ENCODE measurements at places on chromosomes 12 and 14. TPM values are rescaled to one million over a fixed set of nuclear protein-coding genes. Genes with fewer than 3 reads are reported as not detected.

The PYGL gene
- total RNA-seq = 39.7 TPM

The ABCC9 gene
- 73.5 TPM for total RNA-seq

The HOXC10 gene
- total RNA-seq = not detected

The ACACB gene
- total RNA-seq = 144 TPM

The FAM222A gene
- 0.62 TPM for total RNA-seq

The MYBPC1 gene
- total RNA-seq = 0.15 TPM

GRCh38 chr12:14771651-14772137, 31.6 kb downstream of the WBP11 start:
- ATAC-seq = no peak

DNA sequence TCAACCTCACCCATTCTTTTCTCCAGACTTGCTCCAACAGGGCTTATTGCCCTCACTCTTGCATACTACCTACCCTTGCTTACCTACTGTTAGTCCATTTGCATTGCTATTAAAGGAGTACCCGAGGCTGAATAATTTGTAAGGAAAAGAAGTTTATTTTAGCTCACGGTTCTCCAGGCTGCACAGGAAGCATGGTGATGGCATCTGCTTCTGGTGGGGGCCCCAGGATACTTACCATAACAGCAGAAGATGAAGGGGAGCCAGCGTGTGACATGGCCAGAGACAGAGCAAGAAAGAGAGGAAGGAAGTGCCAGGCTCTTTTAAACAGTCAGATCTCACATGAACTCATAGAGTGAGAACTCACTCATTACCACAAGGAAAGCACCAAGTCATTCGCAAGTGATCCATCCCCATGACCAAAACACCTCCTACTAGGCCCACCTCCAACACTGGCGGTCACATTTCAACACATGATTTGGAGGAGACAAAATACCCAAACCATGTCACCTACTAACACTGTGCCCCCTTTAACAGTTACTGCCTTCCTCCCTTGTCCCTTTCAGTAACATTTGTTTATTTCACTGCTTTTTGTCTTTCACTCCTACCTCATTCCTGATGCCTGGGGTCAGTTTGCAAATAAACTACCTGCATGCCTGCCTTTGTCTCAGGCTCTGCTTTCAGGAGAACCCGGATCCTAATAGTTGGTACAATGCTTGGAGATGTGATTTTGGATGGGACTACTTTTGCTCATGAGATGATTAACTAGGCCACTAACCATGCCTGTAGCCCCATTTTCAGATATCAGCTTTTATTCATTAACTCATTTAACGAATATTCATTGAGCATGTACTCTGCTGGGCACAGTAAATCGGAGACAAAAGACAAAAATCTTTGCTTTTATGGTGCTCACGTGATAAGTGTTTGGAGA, 41.6 kb upstream of the CSRP2 start:
- ATAC-seq = no peak

DNA sequence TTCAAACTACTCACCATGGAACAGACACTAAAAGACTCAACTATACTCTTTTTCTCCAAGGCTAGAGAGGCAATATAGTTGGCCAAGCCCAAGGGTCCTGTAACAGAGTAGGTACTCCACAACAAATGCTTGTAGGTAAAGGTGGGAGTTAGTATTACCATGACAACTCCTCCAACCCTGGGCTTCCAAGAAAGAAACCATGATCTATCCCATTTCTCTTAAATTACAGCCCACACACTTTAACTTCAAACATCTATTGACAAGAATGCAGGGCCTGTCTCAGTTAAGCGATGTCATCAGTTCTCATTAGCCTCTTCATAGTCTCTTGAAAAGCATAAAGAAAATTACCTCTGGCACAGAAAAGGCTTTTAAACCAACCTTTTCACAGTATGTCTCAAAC, 25.0 kb downstream of the ERH start:
- no peak for ATAC-seq

GRCh38 chr12:77980782-77981181, 150.1 kb downstream of the NAV3 start:
- ATAC-seq = no peak

GRCh38 chr12:123033392-123034021, 53.0 kb downstream of the ARL6IP4 start:
- no peak for ATAC-seq

- no peak for ATAC-seq
Observed at GRCh38 chr12:4975574-4975973, 65.9 kb downstream of the KCNA1 start.

- no peak for ATAC-seq
Observed at GRCh38 chr14:35317820-35318219, 25.6 kb downstream of the PSMA6 start.

DNA sequence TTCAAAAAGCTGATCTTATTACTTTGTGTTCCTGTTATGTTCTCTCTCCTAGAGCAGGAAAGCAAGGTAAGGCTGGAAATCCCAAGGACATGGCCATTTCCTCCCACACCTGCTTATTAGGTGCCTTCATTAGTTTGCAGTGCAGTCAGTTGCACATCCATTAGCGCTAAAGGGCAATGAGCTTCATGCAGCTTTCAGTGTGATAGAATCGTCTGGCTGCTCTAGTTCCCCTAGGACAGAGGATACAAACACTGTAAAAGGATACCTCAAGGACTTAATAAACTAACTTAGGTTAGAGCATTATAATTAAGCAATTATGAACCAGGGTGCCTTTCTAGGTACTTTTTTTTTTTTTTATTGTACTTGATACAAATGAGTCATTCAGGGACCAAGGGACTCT, 21.1 kb downstream of the TMEM117 start:
- ATAC-seq = no peak

DNA sequence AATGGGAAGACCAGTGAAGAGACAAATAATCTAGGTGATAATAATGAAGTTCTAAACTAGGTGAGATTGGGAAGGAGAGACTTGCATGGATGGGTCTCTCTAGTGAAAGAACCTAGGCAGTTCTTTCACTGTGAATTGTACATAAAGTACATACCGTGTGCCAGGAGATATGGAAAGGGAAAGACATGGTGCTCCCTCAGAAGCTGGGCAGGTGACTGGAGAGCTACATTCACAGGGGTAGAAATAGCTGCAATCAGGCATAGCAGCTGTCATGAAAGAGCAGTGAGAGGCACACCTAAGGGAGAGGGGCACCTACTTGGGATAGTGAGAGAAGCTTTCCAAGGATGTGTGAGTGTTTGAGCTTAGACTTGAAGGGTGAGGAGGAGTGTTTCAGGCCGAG, 9.3 kb downstream of the STK38L start:
- ATAC-seq = no peak

- ATAC-seq = no peak
Observed at GRCh38 chr14:95361373-95362137, 41.8 kb upstream of the CLMN start.

DNA sequence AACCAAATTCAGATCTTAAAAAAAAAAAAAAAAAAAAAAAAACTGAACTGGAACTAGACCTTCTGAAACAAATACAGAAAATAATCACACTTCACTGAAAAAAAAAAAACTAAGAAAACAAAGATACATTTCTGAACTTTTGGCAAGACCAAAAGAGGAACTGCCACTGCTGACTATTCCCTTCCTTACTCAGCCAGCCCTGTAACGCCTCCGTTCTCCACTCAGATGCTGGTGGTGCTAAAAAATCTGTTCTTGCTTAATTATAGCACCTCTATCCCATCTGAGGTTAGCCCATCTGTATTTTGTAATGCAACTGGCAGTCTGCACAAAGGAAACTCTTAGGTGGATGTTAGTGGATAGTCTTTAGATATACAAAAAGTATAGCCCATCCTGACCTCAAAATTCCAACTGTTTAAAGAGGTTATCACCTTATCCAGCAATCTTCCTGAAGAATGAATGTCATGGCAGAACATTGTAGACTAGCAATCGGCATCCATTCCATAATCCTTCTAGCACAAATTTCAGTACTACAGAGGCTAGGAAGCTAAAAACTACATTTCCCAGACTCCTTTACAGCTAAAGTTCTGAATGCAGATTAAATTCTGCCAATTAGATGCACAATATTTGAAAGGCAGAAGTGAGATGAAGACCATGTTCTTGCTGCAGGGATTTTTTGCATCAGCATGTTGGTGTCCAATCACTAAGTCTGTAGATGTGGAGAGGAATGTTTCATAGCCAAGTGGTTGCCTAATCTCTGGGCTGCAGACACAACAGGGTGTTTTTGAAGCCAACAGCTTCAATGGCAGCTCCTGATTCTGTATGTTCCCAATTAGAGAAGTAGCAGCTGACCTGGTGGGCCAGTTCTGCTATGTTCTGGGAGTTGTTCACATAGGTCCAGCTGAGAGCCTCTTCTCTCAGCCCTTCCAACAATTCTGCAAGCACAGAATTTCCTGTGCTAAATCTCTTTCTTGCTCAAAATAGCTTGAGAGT, 5.7 kb downstream of the MAP3K9 start:
- no peak for ATAC-seq

DNA sequence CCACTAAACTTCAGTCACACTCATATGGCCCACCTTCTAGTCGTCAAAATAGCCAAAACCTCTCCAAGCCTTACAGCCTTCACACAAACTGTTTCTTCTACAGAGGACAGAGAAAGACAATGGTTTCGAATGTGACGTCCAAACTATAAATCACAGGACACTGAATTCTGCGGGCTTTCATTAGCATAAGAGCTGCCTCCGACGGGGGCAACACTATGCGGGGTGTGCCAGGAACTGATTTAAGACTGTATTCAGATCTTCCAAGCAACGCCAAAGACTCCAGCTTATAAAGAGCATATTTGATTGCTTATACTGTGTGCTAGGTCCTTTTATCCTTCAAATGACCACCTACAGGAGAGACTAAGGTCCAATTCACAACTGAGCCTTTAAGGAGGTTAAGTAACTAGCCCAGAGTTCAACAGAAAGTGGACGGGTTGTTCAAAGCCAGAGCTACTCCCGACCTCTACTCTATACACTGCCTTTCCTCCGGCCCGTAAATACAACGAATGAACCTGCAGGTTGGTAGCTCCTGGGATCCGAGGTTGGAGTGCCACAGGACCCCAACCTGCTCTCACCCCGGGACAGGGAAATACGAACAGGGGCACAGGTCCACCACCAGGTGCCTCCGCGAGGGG, 575 bp downstream of the L2HGDH start:
- ATAC-seq = no peak

All from gastroesophageal sphincter (tissue), 4 donors.